Activated CD4-positive, alpha-beta T cell treated with anti-CD3 and anti-CD28 coated beads, Interleukin-2, amount 10 ng/mL, durations not matched to agents 7 days and 5 days (primary cell): ENCODE measurements at places on chromosomes 4 and X. TPM values are rescaled to one million over a fixed set of nuclear protein-coding genes. Genes with fewer than 3 reads are reported as not detected.

DNA sequence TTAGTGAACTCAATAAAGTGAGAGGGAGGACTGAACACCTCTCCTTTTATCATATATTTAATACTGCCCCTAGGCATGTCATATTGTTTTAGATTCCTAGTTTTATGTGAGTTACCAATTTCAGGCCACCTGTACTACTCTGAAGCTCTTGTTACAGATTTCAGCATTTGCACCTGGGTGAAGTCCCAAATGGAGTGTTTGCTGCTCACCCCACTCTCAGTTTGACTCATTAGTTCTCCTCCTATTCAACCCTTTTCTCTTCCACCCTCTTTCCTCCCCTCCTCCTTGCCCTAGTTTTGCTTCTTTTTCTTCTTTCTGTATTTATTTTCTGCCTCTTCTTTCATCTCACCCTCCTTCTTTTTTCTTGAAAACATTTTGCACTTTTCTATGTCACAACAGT is 1852.2 kb upstream of the IGFBP7 start:
- DNase-seq, result no peak

DNA sequence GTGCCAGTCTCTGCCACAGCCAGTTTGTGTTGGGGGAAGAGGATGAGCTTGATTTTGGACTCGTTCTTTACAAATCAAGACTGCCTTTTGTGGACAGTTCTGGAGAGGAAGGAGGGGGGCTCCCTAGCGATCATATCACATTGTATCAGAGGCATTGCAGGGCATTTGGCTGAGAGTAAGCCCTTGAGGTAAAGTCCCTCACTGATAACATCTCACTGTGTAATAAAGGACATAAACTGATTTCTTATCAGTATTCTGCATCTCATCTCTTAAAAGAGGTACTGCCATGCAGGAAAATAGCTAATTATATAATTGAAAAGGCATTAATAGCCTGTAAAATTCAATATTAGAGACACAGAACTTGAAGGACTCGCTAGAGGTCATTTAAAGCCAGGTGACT is 6.1 kb upstream of the IGFBP7 start:
- DNase-seq, result no peak

DNA sequence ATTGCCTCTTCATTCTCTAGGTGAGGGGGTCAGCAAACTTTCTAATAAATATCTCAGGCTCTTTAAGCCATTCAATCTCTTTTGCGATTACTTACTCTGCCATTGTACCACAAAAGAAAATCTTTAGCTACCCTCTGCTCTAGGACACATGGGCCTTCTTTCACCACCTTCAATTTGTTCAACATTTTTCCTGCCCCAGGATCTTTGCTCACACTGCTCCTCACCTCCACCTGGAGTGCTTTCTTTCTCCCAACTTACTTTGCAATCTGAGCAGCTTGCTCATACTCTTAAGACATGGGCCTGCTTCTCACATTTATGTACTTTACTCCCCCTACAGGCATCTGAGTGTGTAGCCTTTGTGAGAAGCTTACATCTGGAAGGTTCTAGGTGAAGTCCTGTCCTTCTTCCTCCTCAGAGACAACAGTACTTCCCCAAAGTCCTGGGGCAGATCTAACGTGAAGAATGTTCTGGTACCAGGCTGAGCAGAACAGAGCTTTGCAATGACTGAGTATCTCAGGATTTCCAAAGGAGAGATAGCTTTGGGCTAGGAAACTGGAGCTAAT is 55.0 kb upstream of the PRDM5 start:
- peak; percentile 16 for DNase-seq

ARMCX2 gene
- total RNA-seq, result 2.6 TPM

GATB gene
- 13.0 TPM for total RNA-seq

AMTN gene
- total RNA-seq, result not detected

DNA sequence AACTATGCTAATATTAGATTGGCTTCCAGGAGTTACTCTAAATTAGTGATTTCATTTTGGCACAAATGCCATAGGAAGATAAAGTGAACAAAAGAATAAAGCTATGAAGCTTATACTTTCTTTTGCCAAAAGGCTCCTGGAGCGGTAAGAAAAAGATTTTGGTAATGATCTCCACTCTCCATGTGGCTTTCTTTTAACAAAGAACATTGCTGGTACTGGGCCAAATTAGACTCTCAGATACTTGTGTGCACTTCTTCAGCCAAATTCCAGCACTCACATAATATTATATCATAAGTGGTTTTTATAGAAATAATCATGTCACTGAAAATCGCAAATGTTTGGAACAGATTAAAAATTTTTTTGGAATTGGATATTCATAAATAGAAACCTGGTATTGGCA is 142.4 kb upstream of the FGF13 start:
- no peak for DNase-seq

- no peak for DNase-seq
Measured at GRCh38 chrX:119410027-119410819, 11.1 kb downstream of the SLC25A43 start.
